ENCODE measurements at places on chromosomes 7 and 10.

DNA sequence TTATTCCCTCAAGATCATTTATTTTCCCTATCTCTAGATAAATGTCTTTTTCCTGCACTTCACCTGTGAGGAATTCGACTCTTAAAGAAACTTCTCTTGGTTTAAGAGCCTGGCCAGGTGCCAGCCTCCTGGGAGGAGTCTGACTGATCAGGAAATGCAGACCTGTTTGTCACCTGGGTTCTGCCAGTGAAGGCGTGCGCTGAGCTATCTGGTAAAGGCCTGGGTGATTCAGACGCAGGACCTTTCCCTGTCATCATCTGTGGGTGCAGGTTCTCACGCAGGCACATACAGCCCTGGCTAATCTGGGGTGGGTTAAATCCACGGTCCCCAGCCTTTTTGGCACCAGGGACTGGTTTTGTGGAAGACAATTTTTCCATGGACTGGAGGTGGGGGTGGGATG is 65.3 kb upstream of the AQP1 start:
- no peak for DNase-seq

GRCh38 chr10:104440221-104440620 is 86.6 kb downstream of the CFAP58 start:
- no peak for DNase-seq

- no peak for DNase-seq
These were observed 75.5 kb upstream of the CXCL12 start for GRCh38 chr10:44460416-44460815.

- peak; percentile 33 for DNase-seq
These were observed 99.4 kb downstream of the CCDC3 start for GRCh38 chr10:12902135-12902572.

GRCh38 chr10:83816942-83817341 is 322.4 kb upstream of the GHITM start:
- no peak for DNase-seq

GRCh38 chr7:79912213-79912633 is 222.4 kb upstream of the GNAI1 start:
- DNase-seq, result no peak

- DNase-seq, result peak; percentile 8
These were observed at the start of gene PRTFDC1 for GRCh38 chr10:24952143-24952706. PRTFDC1 (minus strand) TSS chr10:24952606; CDS start chr10:24952575, 31 bp downstream.

DNA sequence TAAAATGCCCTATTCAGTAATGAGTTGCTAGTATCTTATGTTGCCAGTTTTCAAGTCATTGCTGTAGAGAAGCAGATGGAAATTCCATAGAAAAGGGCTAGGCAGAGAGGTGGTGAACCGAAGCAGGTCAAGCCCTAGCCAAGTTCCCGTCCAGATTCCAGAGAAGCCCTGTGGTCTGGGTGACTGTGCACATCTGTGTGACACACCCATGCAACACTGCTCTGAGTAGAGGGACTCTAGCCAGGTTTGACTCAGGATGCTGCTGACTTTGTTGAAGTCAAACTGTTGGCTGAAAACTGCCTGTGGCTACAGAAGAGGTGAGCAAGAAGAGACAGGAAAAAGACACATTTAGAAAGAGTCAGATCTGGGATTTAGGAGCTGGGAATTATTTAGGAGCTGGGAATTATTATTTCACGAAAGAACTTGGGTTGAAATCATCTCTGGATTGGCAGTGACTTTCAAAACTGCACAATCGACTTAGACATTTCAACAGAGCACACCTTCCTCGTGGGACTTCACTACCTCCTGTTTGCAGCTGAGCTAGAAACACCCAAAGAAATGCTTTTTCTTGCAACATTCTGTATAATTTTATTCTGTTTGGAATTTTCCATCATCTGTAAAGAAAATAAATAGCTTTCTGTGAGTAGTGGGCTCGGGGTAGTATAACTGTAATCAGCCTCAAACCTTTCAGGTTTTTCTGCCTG is 149.1 kb upstream of the PRKCQ start:
- DNase-seq, result no peak

DNA sequence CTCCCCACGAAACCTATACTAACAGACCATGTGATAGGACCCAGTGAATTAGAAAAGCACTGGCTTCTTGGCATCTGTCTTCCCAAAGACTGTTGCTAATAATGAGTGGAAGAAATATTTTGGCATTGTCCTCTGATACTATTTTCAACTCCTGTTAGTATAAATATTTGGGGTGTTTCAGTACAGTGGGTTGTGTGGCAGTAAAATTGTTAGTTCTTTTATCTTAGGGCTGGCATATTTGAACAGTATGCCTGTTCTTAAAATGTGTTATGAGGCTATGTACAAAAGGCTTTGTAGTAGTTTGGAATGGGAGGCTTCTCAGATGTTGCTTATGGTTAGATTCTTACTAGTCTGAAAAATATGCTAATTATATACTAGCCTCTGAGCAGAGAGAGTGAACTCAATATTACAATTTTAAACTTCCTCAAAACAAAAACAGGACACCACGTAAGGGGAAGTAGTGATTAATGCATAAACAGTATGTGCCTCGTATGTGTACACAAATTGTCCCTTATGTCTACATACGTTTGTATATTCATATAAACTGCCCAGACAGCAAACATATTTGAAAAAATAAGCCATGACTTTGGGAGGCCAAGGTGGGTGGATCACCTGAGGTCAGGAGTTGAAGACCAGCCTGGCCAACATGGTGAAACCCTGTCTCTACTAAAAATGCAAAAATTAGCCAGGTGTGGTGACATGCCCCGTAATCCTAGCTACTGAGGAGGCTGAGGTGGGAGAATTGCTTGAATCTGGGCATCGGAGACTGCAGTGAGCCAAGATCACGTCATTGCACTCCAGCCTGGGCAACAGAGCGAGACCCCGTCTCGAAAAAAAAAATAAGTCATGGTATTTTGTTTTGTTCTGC is 115.4 kb downstream of the ARID5B start:
- no peak for DNase-seq

DNA sequence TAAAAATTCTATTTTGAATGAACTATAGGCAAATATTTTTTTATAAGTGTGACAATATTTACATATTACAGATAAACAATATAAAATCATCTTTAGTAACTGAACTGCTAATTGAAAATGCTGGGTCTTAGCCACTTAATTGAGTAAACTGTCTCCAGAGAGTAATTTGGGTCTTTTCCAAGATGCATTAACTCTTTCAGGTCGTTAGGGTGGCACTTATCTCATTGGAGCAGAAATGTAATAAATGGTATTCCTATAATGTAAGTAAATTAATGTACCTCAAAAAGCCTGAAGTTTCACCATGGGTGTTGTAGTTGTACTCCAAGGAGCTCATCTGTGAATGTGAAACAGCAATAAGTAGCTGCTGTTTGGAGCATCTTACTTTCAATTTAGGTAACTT is 208.5 kb downstream of the EXOC4 start:
- no peak for DNase-seq
